ENCODE measurements at places on chromosomes 2 and 18. TPM values are rescaled to one million over a fixed set of nuclear protein-coding genes. Genes with fewer than 3 reads are reported as not detected.

SNX17 gene
- 89.3 TPM for total RNA-seq

DNA sequence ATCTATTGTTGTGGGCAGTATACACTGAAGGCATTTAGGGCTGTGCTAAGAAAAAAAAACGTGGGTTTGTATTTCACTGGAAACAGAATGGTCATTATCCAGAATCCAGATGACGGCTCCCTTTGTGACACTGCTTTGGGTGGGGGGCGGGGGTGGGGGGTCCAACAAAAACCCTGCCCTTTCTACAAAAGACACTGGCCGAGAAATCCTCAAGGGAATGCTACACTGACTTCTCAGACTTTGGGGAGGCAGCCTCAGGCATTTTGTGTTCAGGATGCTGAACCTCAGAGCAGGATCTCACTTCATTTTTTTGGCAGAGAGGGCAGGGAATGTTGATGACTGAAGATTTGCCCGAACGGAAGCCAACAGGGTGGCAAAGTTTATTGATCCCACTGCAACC, 417.1 kb downstream of the HRH4 start:
- DNase-seq, result no peak
- H3K36me3 ChIP-seq, result no peaks in the 10 kb centered on the region
- peaks cover 63% of the 10 kb centered on the region for H3K27me3 ChIP-seq
- H3K4me1 ChIP-seq, result peaks cover 4% of the 10 kb centered on the region

- peaks cover 1% of the 10 kb centered on the region for H3K36me3 ChIP-seq
- no peak overlapping the region for H3K4me3 ChIP-seq
- H3K27ac ChIP-seq, result no peak overlapping the region
- no peaks in the 10 kb centered on the region for H3K4me1 ChIP-seq
- no peak for DNase-seq
Measured at GRCh38 chr2:81196933-81197628, 892.5 kb upstream of the LRRTM1 start.

- no peak overlapping the region for H3K27ac ChIP-seq
- no peak overlapping the region for H3K4me3 ChIP-seq
- H3K4me1 ChIP-seq, result no peaks in the 10 kb centered on the region
- DNase-seq, result no peak
Measured at GRCh38 chr2:214019229-214019972, 391.5 kb upstream of the VWC2L start.

- H3K4me3 ChIP-seq, result no peak overlapping the region
- H3K4me1 ChIP-seq, result peaks cover 25% of the 10 kb centered on the region
- DNase-seq, result no peak
Measured at GRCh38 chr2:210730672-210731071, 174.3 kb downstream of the CPS1 start.

DNA sequence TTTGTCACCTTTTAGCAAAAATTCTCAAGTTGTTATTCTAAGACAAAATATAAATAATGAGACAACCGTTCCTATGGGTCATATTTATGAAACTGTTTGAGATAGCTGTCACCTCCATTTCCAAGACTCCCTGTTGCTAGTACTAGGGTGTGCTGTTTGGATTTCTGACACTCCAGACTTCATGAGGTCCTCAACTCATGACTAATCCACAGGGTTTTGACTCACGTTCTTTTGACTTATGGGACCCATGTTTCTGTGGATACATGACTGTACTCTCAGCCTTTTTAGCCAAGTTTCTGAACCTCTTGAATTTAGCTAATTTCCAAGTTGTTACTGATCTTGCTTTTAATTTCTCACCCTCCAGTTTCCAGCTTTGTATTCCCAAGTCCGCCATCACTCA, 178.7 kb upstream of the FAM98A start:
- no peak overlapping the region for H3K27ac ChIP-seq
- peaks cover 3% of the 10 kb centered on the region for H3K4me1 ChIP-seq
- no peak overlapping the region for H3K4me3 ChIP-seq
- peaks cover 1% of the 10 kb centered on the region for H3K36me3 ChIP-seq
- no peaks in the 10 kb centered on the region for H3K27me3 ChIP-seq
